Breast epithelium (tissue), 4 donors: ENCODE measurements at places on chromosomes 6 and 20. TPM values are rescaled to one million over a fixed set of nuclear protein-coding genes. Genes with fewer than 3 reads are reported as not detected.

NTSR1 gene
- total RNA-seq, result not detected

ZFP57 gene
- 0.29 TPM for total RNA-seq

ARMH2 gene
- total RNA-seq, result not detected

PSMB1 gene
- 214 TPM for total RNA-seq

DPPA5 gene
- not detected for total RNA-seq

CCDC167 gene
- total RNA-seq, result 14.8 TPM

NOL7 gene
- total RNA-seq, result 80.5 TPM

KCNG1 gene
- not detected for total RNA-seq

SPATA25 gene
- 3.9 TPM for total RNA-seq

GLYATL3 gene
- total RNA-seq, result not detected

- DNase-seq, result no peak
These were observed 12.4 kb upstream of the SIRPB1 start for GRCh38 chr20:1632178-1632577.

- no peak for DNase-seq
These were observed 97.3 kb downstream of the ADGRB3 start for GRCh38 chr6:68732423-68732822.

- no peak for DNase-seq
These were observed 96.7 kb upstream of the FAM184A start for GRCh38 chr6:119174879-119175817.

DNA sequence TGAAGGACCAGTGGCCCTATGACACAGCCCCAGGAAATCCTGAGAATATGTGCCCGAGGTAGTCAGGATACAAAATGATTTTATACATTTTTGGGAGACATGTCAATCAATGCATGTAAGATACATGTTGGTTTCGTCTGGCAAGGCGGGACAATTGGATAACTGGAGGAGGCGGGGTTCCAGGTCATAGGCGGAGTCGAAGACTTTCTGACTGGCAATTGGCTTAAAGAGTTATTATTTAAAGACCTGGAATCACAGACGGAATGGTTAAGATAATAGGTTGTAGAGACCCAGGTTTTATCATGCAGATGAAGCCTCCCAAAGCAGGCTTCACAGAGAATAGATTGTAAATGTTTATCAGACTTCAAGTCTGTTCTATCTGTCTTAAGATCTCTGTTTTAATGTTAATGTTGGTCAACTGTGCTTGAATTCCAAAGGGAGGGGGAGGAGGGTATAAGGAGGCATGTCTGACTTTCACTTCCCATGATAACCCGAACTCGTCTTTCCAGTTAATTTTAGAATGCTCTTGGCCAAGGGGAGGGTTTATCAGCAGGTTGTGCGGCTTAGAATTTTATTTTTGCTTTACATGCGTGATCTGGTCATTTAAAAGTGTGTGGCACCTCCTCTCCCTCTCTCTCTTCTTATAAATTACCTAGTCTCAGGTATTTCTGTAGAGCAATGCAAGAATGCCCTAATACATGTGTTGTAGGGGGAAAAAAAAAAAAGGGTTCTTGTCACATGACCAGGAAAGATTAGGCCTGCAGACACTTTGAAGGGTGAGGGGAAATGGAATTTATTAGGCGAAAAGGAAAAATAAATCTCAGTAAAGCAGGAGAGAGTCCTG lies 230.7 kb downstream of the NFATC2 start:
- DNase-seq, result no peak

DNA sequence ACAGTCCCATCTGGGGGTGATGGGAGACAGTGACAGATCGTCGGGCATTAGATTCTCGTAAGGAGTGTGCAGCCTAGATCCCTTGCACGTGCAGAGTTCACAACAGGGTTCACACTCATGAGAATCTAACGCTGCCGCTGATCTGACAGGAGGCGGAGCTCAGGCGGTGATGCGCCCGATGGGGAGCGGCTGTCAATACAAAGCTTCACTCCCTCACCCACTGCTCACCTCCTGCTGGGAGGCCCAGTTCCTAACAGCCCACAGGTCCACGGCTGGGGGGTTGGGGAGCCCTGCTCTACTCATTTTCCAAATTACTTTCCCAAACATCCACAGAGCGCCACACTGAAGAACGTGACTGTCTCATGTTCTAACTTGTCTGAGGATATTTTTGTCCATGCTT lies 25.3 kb downstream of the CTCFL start:
- no peak for DNase-seq

GRCh38 chr6:71395731-71396409 lies 107.3 kb downstream of the OGFRL1 start:
- DNase-seq, result no peak

GRCh38 chr6:158816803-158817727 lies 2.1 kb downstream of the EZR start:
- DNase-seq, result no peak

GRCh38 chr20:54029176-54029575 lies 41.2 kb downstream of the BCAS1 start:
- DNase-seq, result no peak

- DNase-seq, result no peak
These were observed 23.9 kb downstream of the NKX2-4 start for GRCh38 chr20:21373436-21373835.

- DNase-seq, result no peak
These were observed 143.6 kb upstream of the TMEM170B start for GRCh38 chr6:11393713-11394627.

DNA sequence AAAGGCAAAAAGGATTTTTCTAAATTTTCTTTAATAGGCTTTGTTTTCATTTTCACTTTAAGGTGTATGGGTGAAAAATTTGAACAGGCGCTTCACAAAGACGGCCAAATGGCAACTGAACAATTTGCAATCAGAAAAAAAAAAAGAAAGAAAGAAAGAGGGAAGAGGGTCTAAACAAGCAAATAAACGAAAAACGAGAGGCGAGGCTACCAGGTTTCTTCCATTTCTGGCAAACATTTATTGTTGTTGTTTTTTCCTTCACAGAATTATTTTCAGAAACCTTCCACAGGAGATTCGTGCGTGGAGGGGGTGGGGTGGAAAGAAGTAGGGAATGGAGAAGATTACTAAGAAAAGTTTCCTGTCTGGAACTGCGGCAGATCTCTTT lies 24.3 kb downstream of the POM121L2 start:
- DNase-seq, result no peak

GRCh38 chr20:3932277-3932676 lies 43.1 kb downstream of the PANK2 start:
- DNase-seq, result no peak

DNA sequence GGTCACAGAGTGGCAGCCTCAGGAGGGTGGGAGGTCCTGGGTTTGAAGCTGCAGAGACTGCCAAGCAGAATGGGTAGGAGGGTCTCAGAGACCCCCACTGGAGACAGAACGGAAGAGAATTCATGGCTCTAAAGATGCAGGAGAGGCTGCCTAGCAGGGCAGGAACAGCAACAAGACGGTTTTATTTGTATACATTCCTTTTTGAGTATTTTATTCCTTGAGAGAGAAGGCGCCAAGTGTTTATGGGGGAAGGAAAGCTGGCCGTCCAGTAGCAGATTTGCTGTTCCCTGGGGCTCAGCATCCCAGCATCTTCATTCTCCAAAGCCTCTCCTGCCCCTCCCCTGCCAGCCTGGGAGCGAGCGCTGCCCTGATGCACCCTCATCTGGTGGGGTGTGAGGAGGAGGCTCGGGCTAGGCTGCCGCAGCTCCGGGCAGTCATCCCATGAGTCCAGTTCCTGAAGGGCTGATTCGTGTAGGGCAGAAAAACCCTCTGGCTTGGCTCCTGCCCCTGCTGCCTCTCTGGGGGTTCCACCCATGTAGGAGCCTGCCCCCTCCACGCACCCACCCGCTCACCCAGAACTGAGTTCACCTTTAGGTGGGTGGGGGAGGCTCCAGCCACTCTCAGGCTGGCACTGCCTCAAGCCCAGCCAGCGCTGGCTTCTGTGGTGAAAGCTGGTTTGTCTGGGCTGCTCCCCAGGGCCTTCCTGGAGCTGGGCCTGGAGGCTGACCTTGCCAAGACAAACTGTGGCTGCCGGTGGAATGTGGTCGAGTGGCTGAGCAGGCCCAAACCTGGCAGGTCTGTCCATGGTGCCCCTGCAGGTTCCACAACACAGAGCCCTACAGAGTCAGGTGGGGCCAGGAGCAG lies 32.4 kb downstream of the CPXM1 start:
- peak; percentile 87 for DNase-seq

DNA sequence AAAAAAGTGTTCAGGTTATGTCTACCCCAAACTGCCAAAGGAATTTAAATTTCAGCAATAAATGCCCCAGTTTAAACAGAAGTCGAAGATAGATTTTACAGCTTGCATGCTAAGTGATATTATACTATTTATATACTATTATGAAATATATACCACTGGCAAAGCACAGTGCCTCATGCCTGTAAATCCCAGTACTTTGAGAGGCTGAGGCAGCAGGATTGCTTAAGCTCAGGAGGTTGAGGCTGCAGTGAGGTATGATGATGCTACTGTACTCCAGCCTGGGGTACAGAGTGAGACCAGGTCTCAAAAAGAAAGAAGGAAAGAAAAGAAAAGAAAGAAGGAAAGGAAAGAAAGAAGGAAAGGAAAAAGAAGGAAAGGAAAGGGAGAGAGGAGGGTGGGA lies 102.1 kb downstream of the MTFR2 start:
- no peak for DNase-seq

DNA sequence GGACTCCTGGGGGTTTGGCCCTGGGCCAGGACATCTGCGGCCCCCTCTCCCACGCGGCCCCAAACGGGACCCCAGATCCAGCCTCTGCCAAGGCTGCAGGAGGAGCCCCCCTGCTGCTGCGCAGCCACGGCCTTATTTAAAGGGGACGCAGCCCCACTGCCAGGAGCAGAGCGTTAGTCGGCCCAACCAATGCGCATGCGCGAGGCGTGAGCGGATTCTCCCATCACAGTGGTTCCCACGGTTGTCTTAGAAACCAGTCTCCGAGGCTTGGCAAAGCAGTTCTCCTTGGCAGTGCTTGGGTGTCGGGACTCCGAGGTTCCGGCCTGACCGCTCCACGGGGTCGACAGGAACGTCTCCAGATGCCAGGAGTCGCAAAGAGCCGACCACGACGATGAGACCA lies 288.3 kb upstream of the ZNF337 start:
- DNase-seq, result no peak

DNA sequence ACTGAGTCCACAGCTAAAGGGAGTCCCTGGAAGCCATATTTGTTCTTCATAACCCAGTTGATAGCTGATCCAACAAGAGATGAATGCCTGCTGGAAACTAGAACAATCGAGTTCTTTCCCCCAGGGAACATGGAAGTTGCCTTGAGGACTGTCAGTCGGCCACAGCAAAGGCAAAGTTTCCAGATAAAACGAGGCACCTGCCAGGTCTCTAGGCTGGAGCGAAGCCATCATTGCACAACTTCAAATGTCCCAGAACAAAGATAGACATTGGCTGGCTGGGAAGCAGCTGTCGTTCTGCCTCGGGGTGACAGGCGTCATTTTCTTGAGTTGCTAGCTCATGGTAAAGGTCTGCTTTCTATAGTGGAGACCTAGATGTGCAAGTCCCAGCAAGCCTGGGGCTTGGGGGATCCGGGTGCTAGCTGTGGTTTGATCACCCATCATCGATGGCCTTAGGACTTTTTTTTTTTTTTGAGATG lies 184.4 kb upstream of the ZNF217 start:
- DNase-seq, result peak; percentile 76
